Psoas muscle (tissue), 8 donors: ENCODE measurements at places on chromosomes 7 and 10.

DNA sequence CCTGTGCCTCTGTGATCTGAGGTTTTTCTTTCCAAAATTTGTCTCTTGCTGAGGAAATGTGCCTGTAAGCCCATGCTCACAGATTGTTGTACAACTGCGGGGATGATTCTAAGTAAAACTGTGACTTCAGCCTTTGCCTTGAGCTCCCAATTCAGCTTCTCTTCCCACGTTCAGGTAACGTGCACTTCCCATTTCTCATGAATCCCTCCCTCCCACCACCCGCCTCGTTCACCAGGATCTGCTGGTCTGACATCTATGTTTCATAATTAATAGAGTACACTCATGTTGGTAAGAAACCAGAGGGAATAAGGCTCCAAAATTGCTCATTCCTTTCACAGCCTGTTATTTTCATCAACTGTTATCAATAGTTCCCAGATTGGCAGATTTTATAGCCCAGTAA lies 332.6 kb upstream of the TPK1 start:
- no peak for DNase-seq

GRCh38 chr10:28256776-28257175 lies 46.1 kb downstream of the MPP7 start:
- no peak for DNase-seq

DNA sequence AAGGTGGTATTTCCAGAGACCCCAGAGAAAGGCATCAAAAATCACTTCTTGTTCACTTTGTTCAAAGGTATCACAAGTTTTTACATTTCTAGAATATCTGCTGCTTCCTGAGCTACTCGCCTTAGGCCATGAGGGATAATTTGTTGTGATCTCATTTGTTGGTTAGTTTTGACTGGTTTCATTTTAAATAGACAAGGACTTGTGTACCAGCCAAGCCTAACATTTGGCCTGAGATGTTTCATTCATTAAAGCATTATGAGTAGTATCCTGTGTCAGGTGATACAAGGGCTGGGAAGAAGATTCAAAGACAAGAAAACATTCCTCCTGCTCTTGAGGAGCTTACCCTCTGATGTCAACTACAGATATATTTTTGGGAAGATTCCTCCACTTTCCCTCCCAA lies 170.3 kb upstream of the FAM171A1 start:
- DNase-seq, result no peak

DNA sequence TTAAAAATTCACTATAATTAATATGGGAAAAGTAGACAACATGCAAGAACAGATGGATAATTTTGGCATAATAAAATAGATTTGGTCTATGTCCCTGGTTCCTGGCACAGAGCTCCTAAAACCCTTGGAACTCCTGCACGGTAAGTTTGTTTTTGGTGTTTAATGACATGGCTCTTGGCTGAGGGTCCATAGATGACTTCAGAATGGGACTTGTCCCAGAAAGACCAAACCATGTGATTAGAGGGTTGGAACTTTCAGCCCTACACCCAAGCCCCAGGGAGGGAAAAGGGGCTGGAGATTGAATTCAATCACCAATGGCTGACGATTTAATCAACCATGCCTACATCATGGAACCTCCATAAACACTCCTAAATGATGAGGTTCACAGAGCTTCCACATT lies 12.6 kb upstream of the GSDME start:
- DNase-seq, result no peak

- DNase-seq, result no peak
Measured at GRCh38 chr7:26724795-26725194, 139.6 kb downstream of the SKAP2 start.
